DMS 273 treated with DMSO at 0.1 percent for 48 hours (cell line): ENCODE measurements at places on chromosomes 2 and 18.

GRCh38 chr2:128311216-128311754 is 7.4 kb downstream of the HS6ST1 start:
- DNase-seq, result no peak

DNA sequence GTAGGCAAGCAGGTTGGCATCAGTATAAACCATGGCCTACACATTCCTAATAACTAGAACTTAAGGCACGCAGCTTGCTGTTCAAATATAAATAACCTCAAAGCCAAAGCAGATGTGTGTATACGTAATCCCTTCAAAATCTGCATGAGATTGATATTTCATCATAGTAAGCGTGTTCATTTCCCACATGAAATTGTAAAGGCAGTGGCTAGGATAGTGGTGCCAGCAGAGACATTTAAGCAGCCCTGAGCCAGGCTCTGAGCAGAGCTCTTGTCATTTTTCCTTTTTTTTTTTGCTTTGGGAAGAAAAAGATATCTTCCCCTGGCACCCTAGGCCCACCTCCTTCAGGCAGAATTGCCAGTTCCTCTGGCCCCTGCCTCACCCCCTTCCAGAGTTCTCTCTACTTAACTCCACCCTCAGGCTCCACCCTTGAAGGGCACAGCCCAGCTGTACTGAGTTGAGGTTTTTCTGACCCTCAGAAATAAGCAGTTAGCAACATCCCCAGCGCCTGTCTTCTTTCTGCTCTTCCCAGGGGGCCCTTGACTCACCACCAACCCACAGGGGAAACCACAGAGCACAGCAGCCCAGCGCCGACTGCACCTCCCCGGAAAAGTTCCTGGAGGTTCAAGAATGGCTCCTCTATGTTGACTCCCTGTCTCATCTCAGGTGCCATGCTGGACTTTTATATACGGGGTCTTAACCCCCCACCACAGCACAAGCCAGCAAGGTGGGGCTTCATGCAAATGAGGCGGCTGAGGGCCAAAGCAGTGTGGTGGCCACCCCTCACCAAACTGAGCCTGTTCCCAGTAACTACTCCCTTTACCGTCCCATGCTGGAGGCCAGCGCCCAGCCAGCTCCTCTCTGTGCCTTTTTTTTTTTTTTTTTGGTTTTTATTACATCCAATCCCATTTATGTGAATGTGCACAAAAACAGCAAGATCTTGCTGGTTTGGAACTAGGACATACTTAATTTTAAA is 84.7 kb downstream of the EHD3 start:
- DNase-seq, result no peak

DNA sequence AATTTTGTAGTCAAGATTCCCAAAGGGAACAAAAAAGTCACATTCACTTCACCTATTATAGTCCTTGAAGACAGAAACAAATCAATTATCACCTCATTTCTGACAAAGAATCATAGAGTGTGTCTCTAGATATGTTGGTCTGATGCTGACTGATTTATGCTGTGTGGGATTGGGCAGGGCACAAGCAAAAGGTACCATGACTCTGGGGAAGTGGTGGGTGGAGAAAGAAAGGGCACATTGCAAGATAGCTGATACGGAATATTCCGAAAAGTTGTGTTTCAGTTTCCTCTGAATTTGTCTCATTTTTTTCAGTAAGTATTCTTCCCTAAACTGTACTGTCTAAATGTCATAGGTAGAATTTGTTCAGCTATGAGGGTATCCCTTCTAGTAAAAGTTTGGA is 268.0 kb downstream of the MREG start:
- no peak for DNase-seq

GRCh38 chr18:58682429-58683069 is 11.3 kb downstream of the MALT1 start:
- peak; percentile 43 for DNase-seq

DNA sequence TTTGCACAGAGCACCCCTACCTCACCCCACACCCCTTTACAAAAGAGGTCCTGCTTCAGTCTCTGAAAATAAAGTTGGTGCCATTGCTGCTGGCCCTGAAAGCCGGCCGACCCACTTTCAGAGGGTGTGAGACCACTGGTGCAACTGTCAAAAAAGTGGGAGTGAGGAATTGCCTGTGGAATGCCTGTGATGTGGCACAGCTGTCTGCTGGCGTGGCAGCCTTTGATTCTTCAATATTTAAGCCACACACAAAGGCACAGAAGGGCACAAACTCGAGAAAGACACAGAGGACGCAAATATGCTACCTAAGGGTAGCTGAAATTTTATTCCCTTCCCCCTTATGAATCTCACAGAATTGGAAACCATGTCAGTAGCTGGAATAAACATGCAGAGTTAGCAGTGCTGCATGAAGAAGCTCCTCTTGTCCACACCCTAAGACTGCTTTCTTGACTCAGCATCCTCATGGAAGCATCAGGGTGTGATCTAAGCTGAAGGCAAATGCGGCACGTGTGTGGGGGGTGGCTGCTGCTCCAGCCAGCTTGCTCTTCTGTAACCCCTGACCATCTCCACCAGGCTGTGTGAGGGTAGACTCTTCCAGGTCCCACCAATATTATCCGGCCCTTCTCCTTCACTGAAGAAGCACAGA is 92.3 kb downstream of the CELF4 start:
- no peak for DNase-seq

GRCh38 chr2:172953970-172954852 is 121.4 kb upstream of the MAP3K20 start:
- DNase-seq, result no peak

DNA sequence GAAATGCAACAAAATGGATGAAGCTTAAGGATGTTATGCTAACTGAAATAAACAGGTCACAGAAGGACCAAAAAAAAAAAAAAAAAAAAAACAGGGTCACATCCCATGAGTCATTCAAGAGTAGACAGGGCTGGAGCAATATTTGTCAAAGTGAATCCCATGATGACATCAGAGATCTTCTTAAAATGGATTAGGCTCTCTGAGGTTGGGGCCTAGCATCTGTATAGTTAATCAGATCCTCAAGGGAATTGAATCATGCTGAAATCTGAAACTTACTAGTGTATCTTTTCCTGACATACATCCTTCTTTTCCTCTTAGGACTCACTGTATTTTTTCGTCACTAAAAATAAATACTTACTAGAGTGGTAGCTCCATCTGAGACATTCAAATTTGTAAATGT is 380.6 kb upstream of the NXPH2 start:
- DNase-seq, result no peak

- DNase-seq, result no peak
These were observed 92.8 kb downstream of the RTN4 start for GRCh38 chr2:54957321-54957999.

- no peak for DNase-seq
These were observed 33.4 kb upstream of the TUBA3E start for GRCh38 chr2:130231656-130232055.

DNA sequence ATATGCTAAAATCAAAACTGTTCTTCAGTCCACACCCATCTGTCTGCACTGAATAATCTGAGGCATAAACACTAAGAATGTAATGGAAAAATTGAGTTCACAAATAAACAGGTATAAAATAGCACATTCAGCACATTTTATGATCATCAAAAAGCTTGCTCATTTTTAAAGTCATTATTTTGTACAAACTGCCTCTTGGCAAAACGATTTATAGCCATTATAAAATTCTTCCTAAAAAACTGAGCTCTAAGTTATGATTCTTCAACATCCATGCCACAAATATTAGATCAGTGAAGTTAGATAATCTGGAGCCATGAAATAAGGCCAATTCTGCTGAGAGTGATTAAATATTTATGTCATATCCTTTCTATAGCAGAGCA is 233.5 kb downstream of the DYM start:
- DNase-seq, result no peak

DNA sequence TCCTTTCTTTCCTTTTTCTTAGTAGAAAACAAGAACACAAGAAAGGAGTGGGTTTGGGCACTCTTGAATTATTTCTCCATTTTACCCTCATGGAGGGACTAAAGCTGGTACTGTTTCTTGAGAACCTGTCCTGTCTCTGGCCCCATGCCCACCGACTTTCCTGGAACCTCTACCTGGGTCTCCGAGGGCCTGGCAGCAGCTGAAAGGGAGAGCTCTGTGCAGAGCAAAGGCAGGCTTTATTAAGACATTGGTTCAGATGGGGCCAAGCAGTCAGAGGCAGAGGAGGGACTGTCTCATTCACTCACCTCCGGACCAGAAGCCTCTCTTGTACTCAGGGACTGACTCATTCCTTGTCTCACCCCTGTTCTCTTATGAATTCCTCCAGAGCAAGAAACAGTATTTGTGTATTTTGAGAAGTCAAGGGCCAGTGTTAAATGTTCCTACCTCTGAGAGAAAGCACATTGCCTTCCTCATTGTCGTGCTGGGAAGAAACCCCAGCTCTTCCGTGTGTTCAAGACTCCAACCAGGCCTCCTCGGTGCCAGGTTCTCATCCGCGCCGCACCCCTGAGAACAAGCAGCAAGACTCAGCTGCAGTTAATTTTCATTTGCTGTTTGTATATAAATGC is 201.9 kb upstream of the NT5C1B start:
- DNase-seq, result no peak

- no peak for DNase-seq
These were observed 321.6 kb downstream of the SLC4A3 start for GRCh38 chr2:219949053-219949452.

GRCh38 chr2:28644760-28645159 is 106.9 kb upstream of the PPP1CB start:
- no peak for DNase-seq
